ENCODE measurements at places on chromosomes 3 and 15. TPM values are rescaled to one million over a fixed set of nuclear protein-coding genes. Genes with fewer than 3 reads are reported as not detected.

GRCh38 chr3:150936693-150937092 lies 31.5 kb upstream of the MINDY4B start:
- no peak overlapping the region for H3K4me3 ChIP-seq
- no peaks in the 10 kb centered on the region for H3K4me1 ChIP-seq
- H3K27ac ChIP-seq: no peak overlapping the region
- DNase-seq: no peak
- H3K36me3 ChIP-seq: no peaks in the 10 kb centered on the region
- no peaks in the 10 kb centered on the region for H3K27me3 ChIP-seq

DNA sequence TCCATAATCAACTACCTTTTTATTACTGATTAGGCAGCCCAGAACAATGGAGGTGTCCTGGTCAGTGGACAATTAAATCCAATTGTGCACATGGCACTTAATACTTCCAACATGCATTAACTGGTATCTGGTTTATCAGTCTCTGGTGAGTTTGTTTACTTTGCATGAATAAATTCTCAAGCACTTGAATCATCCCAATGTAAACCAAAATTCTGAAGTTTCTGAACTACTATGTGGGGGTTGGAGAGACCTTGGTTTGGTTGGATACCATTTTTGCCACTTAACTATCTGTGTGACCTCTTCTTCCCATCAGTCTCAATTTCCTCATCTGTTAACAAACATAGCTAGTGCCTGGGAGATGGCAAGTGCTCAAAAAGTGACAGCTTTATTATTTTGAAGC lies 70.5 kb upstream of the MAP4 start:
- no peak for DNase-seq
- no peaks in the 10 kb centered on the region for H3K27me3 ChIP-seq
- H3K4me3 ChIP-seq: peak overlapping the region; percentile 88
- H3K27ac ChIP-seq: peak overlapping the region; percentile 96
- peaks cover 47% of the 10 kb centered on the region for H3K4me1 ChIP-seq
- H3K36me3 ChIP-seq: peaks cover 9% of the 10 kb centered on the region

GRCh38 chr3:72483554-72484104 lies 364.6 kb downstream of the SHQ1 start:
- H3K36me3 ChIP-seq: no peaks in the 10 kb centered on the region
- peaks cover 33% of the 10 kb centered on the region for H3K4me1 ChIP-seq
- H3K27me3 ChIP-seq: no peaks in the 10 kb centered on the region
- DNase-seq: no peak
- H3K27ac ChIP-seq: no peak overlapping the region
- no peak overlapping the region for H3K4me3 ChIP-seq

The CCR8 gene
- total RNA-seq: not detected

GRCh38 chr15:52233405-52233804 lies 42.2 kb upstream of the GNB5 start:
- no peak overlapping the region for H3K27ac ChIP-seq
- no peaks in the 10 kb centered on the region for H3K27me3 ChIP-seq
- no peaks in the 10 kb centered on the region for H3K4me1 ChIP-seq
- no peak for DNase-seq
- H3K4me3 ChIP-seq: no peak overlapping the region

DNA sequence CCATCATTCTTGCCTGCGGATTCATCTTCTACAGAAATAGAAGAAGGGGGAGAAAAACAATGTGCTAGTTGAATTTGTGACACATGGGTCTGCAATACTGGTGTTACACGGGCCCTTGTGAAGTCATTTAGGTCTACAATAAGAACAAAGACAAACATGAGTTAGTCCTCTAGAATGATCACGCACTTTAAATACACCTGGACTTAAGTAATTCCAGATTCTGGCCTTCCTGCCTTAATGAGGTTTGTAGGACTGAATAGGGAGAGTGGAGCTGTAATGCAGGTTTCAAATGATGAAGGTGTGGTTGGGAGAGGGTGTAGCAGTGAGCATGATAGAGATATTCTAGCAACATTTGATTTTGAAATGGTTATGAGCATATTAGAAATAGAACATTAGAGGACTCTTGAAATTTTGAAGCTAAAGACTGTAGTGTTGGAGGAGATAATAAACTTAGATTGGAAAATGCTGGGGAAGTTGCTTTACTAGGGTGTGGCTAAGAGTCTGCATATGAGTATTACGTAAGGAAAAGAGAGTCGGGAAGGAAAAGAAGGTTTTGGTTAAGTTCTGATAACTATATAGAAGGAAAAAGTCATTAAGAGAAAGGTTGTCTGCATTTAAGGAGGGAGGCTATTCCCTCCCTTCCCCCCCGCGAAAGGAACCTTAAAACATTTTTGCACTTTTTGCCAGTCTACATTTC lies 606 bp downstream of the EIF2A start:
- peaks cover 44% of the 10 kb centered on the region for H3K4me1 ChIP-seq
- no peak for DNase-seq
- peak overlapping the region; percentile 84 for H3K4me3 ChIP-seq
- no peaks in the 10 kb centered on the region for H3K27me3 ChIP-seq
- H3K27ac ChIP-seq: peak overlapping the region; percentile 100

- no peaks in the 10 kb centered on the region for H3K36me3 ChIP-seq
- no peak overlapping the region for H3K27ac ChIP-seq
- H3K4me1 ChIP-seq: peaks cover 4% of the 10 kb centered on the region
Measured at GRCh38 chr15:93866476-93866875, 364.9 kb upstream of the MCTP2 start.

All from lower lobe of right lung (tissue), 2 donors.